ENCODE measurements at places on chromosomes 12 and 14. TPM values are rescaled to one million over a fixed set of nuclear protein-coding genes. Genes with fewer than 3 reads are reported as not detected.

GRCh38 chr12:40648519-40648918, 43.7 kb upstream of the CNTN1 start:
- DNase-seq: no peak
- no peak overlapping the region for H3K27ac ChIP-seq
- no peaks in the 10 kb centered on the region for H3K27me3 ChIP-seq
- no peaks in the 10 kb centered on the region for H3K36me3 ChIP-seq
- no peak overlapping the region for H3K4me3 ChIP-seq

DNA sequence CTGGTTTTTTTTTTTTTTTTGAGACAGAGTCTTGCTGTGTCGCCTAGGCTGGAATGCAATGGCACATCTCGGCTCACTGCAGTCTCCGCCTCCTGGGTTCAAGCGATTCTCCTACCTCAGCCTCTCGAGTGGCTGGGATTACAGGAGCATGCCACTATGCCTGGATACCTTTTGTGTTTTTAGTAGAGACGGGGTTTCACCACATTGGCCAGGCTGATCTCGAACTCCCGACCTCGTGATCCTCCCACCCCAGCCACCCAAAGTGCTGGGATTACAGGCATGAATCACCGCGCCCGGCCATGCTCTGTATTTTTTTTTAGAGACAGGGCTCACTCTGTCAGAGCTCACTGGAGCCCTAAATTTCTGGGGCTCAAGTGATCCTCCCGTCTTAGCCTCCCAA, 32.6 kb downstream of the VRTN start:
- H3K36me3 ChIP-seq: no peaks in the 10 kb centered on the region
- no peak overlapping the region for H3K4me3 ChIP-seq
- DNase-seq: no peak
- H3K27ac ChIP-seq: no peak overlapping the region

GRCh38 chr12:1843641-1844005, 23.3 kb downstream of the LRTM2 start:
- no peaks in the 10 kb centered on the region for H3K4me1 ChIP-seq
- H3K4me3 ChIP-seq: no peak overlapping the region
- H3K27me3 ChIP-seq: no peaks in the 10 kb centered on the region
- no peak for DNase-seq
- no peak overlapping the region for H3K27ac ChIP-seq

FKBP3 gene
- 94.8 TPM for total RNA-seq

DNA sequence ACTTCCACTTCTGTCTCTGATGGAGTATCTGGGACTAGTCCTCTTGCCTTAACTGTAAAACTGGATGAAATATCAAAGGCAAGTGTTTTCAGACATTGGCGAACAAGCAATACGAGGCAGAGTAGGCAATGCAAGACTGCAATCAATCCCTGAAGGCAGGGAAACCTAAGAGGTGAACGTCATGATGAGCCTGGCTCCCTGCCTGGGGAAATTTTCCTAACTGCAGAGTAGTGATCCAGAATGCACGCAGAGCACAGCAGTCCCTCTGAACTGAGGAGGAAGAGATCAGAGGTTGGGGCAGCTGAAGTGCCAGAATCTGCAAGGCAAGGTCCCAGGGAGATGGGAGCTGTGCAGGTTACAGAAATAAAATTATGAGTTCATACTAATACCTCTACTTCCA, 18.5 kb downstream of the BHLHE41 start:
- H3K27me3 ChIP-seq: no peaks in the 10 kb centered on the region
- H3K4me1 ChIP-seq: peaks cover 10% of the 10 kb centered on the region
- no peak overlapping the region for H3K4me3 ChIP-seq
- no peaks in the 10 kb centered on the region for H3K36me3 ChIP-seq

All from Caco-2 (cell line).